ENCODE measurements at places on chromosomes 11 and 22.

DNA sequence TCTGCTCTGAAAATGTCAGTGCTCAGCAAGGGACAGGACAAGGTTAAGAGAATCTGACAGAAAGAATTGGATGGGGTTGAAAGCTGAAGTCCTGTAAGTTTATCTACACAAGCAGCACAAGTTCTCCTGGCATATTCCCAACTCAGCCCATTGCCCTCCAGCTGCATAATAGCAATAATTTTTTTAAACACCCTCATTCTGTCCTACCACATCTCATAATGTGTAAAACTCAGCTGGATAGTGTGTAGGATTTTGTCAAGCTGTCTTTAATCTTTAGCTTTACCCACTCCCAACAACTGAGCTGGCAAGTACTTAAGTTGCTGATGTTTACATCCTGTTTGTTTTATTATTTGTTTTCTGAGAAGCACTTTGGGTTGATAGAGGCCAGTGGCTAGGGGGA is 158.9 kb downstream of the CADM1 start:
- DNase-seq, result no peak

GRCh38 chr22:29112121-29112520 is 39.3 kb downstream of the KREMEN1 start:
- DNase-seq, result no peak

DNA sequence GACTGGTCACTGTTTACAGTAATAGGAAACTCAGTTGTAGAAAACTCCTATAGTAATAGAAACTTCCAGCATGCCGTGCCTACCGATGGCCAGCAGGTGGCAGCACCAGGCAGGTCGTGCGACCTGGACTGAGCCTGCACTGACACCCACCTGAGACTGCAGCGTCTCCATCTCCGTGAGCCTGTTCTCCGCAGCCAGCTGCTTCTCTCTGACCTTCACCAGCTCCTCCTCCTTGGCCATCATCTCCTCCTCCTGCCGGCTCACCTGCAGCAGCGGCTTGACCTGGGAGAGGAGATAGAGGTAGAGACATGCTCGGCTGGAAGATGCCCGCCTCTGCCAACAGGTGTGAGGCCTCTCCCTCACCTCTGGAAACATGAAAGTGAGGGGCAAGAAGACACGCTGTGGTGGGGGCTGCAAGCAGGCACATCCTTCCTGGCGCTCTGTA is 48.5 kb downstream of the APOL1 start:
- DNase-seq, result peak; percentile 62

GRCh38 chr11:2703363-2704141 is 3.8 kb upstream of the KCNQ1OT1 start:
- no peak for DNase-seq

DNA sequence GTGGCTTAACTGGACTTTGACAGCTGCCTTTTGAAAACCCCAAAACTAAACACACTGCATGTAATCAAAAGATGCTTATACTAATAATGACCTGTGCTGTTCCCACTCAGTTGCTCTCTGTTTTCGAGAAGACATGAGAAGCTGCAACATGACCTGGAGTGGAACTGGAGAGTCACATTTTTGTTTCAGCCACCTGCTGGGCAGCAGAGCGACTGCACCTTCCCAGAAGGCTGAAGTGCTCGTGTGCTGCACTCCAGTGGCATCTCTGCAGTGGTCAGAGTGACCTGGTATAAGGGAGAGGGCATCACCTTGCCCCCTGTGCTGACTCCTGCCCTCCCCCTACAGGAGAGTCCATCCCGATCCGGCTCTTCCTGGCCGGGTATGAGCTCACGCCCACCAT is 8.6 kb downstream of the THYN1 start:
- DNase-seq, result no peak

- no peak for DNase-seq
Observed at GRCh38 chr22:30270832-30271231, 4.2 kb upstream of the OSM start.

- DNase-seq, result no peak
Observed at GRCh38 chr11:91219535-91219934, 996.7 kb upstream of the CHORDC1 start.

GRCh38 chr11:63516109-63516508 is 10.2 kb downstream of the LGALS12 start:
- no peak for DNase-seq

GRCh38 chr11:1439341-1439740 is 47.2 kb downstream of the MOB2 start:
- no peak for DNase-seq

- DNase-seq, result peak; percentile 88
Observed at GRCh38 chr11:64745189-64745520, 1.2 kb upstream of the RASGRP2 start.

GRCh38 chr11:25769287-25769686 is 562.6 kb upstream of the ANO3 start:
- DNase-seq, result no peak

DNA sequence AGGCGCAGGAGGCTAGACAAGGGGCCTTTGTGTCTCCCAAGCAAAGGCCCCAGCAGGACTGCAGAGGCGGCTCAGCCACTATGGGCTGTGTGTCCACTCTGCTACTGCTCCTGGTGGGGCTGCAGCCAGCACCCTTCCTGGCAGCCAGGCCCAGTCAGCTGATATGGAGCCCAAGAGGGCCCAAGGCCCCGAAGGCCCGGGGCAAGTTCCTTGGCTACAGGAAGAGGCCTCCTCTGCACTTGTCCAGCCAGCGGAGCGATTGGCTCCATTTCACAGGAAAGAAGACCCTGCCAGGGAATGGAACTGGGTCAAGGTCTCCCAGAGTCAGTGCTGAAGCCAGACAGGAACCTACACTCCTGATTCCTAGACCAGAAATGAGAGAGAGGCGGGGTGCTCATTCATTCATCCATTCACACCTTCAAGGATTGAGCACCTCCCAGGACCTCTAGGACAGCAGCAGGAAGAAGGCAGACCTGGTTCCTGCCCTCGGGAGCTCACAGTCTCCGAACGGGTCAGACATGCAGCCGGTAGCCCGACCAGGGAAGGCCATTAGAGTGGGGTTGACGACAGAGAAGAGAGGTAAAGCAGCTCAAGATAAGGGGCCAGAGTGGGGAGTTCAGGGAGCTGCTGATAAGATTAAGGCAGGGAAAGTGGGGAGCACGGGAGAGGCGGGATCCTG is 811 bp upstream of the P2RY2 start:
- DNase-seq, result no peak

DNA sequence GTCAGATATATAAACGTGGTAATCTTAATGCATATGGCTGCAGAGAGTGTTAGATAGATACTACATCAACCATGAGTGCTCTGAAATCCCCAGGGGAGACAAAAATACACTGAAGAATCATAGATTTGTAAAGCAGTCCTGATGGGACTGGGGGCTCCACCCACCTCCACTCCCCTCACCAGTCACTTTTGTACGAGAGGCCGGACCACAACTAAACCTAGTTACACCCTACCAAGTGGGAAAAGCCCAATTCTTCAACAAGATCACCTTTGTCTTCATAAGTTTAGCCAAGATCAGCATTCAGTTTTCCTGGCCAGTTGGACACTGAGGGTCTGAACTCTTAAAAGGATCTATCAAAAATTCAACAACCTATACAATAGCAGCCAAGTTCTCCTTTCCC is 1.5 kb downstream of the SF1 start:
- DNase-seq, result no peak

- DNase-seq, result peak; percentile 68
Observed at GRCh38 chr11:85752890-85753581, 57.9 kb downstream of the SYTL2 start.

DNA sequence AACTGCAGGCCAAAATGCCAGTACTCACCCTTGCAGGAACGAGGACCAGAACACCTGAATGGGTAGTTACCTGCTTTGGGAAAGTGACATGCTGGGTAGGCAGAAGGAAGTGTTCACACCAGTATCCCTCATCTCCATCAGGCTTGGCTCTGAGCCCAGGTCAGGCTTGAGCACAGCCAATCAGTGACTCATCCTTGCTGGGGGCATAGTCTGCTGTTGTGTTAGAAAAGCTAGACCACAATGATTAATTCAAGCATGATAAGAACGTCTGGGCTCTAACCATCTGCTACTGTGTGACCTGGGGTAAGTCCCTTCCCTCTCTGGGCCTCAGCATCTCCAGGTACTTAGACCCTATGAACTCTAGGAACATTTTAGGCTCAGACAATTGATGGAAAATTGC is 450.4 kb downstream of the MIAT start:
- DNase-seq, result no peak

DNA sequence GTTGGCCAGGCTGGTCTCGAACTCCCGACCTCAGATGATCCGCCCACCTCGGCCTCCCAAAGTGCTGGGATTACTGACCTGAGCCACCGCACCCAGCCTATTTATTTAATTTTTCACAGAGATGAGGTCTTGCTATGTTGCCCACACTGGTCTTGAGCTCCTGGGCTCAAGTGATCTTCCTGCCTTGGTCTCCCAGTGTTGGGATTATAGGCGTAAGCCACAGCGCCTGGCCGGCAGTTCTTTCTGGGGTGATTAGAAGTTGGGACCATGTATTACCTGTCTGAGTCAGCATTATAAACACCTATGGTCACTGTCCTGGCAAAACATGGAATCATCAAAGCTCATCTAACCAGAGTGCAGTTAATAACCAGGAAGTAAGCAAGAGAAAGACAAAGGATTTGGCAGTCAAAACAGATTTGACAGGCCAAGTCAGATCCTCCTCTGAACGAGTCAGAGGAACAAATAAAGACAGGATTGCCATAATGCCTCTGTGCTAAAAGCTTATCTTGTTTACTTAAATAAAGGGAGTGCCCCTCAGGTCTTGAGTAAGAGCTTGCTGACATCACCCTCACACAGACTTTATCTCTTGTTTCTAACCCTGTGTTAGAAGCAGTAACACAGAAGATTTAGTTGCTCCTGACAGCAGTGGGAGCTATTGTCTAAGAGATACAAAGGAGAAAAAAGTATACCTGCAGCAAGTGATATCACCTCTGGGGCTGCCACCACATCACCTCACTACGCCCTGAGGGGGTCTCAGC is 3.7 kb downstream of the SERPIND1 start:
- DNase-seq, result no peak

- DNase-seq, result no peak
Observed at GRCh38 chr22:39098026-39098425, 982 bp downstream of the APOBEC3H start.

- no peak for DNase-seq
Observed at GRCh38 chr11:118621784-118622375, 14.5 kb downstream of the PHLDB1 start.

DNA sequence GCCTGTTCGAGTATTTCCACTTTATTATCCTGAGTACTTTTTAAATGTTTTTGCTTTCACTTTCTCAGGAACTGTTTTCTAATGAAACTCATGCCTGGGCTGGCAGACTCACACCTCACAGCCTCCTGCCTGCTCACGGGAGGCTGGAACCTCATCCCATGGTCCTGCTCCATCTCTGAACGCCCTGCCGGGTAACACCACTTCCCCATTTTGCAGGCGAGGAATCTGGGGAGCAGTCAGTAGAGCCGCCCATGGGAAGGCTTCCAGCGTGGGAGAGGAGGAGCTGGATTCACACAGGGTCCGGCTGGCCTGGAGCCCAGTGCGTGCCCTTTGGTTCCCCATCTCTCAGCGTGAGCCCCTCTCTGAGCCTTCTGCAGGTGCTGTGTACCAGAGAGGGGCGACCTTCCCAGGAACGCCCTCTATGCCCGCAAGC is 53.6 kb downstream of the SCUBE1 start:
- DNase-seq, result no peak

DNA sequence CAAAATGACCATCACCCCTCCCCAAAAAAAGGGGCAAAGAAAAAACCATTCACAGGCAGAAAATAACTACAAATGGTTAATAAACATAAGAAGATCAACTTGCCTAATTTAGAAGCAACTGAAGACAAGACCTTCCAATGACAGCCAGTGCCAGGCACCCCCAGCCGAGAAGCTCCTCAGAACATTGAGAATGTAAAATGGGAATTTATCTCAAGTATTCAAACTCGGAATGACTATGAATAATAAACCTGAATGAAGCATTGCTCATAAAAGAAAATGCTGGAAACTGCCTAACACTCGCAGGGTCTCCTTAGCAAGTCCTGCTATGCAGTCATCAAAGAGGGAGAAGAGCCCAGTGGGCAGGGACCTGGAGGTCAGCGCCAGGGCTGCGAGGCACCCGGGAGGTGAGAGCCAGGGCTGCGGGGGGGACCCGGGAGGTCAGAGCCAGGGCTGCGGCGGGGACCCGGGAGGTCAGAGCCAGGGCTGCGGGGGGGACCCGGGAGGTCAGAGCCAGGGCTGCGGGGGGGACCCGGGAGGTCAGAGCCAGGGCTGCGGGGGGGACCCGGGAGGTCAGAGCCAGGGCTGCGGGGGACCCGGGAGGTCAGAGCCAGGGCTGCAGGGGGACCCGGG is 23.2 kb upstream of the MOB2 start:
- no peak for DNase-seq

GRCh38 chr22:23302171-23303002 is 122.1 kb downstream of the BCR start:
- DNase-seq, result no peak

DNA sequence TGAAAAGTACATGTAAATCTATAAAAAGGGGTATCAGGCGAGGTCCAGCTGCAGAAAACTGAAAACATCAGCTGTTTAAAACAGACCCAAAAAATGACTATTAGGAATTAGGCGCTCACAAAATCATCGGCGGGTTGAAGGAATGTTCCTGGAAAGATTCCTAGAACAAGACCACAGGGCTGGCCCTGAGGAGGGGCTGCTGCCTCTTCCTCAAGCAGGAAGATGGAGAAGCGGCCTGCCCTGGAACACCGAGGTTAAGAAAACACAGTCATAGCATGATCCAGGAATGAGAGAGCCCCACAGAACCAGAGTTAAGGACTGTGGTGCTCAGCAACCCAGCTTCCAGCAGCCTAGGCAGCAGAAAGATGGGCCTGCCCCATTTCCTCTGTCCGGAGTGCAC is 78.4 kb downstream of the C11orf91 start:
- no peak for DNase-seq

GRCh38 chr11:4071914-4072313 is 22.7 kb upstream of the RRM1 start:
- no peak for DNase-seq

DNA sequence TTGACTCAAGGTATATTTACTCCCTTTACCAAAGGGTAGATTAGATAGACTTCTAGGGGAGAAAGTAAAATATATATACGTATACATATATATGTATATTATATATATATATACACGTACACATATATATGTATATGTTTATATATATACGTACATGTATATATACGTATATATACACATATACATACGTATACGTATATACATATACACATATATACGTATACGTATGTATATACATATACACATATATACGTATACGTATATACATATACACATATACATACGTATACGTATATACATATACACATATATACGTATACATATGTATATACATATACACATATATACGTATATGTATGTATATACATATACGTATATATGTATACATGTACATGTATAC is 430.5 kb upstream of the ANO3 start:
- DNase-seq, result no peak

DNA sequence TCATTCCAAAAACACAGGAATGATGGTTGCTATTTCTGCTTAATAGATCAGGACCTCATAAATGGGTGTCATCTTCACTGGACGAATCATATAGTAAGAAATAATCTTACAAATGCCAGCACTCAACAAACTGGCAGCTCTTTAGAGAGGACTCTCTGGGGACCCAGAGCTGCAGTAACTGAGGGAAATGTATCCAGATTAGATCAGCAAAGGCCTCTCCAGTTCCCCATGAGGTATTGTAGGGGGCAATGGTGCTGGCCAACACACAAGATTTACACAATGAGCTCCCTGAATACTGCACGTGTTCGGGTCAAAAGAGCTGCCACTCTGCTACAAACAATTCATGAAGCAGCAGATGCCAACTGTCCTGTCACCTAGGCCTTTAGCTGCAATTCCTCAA is 110.2 kb downstream of the RBFOX2 start:
- no peak for DNase-seq

- no peak for DNase-seq
Observed at GRCh38 chr11:85874265-85874664, 19.1 kb downstream of the CCDC83 start.

Measured in activated naive CD4-positive, alpha-beta T cell (primary cell).